ENCODE measurements at places on chromosomes 1 and 21.
A peak's percentile ranks its signal among the peaks of the same experiment; 100 is the strongest.

GRCh38 chr1:196063294-196063693 is 544.9 kb downstream of the KCNT2 start:
- DNase-seq = no peak

- no peak for DNase-seq
Measured at GRCh38 chr1:57165546-57165945, 199.7 kb upstream of the C8B start.

DNA sequence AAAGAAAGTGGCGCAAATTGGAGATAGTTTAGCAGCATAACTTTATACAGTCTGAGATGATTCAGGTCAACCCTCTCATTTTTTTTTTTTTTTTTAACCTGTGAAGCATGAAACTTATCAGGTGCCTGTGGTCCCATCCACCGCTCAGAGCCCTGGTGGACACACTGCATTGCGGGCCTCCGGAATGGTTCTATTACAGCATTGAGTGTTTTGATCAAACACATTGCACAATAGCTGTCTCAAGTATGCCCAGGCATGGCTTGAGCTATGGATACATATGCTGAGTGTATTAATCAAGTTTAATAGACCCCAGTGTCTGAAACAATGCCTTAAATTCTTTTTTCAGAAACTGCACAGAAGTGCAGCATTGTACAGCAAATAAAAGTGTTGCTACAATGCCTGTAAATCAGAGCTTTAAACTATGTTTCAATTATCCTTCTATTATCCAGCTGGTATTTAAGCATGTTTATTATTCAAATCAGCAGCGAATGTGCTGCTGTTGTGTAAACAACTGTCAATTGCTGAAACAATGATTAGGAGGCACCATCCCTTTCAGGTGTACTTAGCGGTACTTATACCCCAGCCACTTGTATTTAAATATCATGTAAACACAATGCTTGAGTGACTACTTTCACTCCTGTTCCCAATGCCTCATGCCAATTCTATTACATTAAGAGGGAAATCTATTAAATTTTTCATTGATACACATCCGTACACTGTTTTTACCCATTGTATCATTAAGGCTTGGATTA is 456.6 kb downstream of the RPS6KC1 start:
- DNase-seq = no peak

DNA sequence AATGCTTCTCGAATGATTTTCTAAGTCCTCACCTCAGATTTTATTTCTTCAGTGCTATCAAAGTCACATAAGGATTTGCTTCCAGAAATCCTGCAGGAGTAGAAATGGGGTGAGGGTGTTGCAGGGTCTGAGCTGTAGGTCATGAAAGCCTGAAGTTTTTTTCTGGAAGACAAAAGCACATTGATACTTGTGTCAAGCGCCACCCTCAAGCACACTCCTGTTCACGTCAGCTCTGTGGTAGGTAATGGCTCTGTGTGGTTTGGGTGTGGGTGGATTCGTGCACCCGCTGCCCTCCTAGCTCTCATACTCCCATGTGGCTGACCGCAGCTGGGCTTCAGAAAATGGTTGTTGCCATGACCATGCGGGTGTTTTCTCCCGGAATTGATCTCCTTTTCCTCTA is 39.9 kb downstream of the AKNAD1 start:
- no peak for DNase-seq

GRCh38 chr1:28437924-28438699 is 67.7 kb upstream of the RCC1 start:
- no peak for DNase-seq

- DNase-seq = no peak
Measured at GRCh38 chr1:5371270-5371669, 621.0 kb downstream of the NPHP4 start.

GRCh38 chr1:208129060-208129459 is 115.1 kb downstream of the PLXNA2 start:
- DNase-seq = no peak

- DNase-seq = no peak
Measured at GRCh38 chr1:181221078-181221477, 132.6 kb downstream of the IER5 start.

GRCh38 chr1:185694081-185694480 is 40.1 kb upstream of the HMCN1 start:
- peak; percentile 45 for DNase-seq

DNA sequence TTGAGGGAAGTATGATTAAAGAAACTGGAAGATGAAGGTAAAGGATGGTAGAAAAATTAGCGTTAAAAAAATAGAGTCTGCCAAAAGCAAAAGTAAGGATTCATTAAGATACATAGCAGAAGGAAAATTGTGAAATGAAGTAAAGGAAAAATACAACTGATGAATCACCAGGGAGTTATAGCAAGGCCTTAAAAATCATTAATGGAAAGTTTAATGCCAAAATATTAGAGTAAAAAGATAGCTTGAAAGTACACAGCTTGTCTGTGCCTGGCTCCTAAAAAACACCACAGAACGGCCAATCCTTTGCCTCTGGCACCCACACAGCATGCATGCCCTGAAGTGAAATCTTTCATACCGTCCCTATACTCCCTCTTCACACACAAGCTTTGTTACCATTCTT is 66.9 kb upstream of the APOBEC4 start:
- no peak for DNase-seq

DNA sequence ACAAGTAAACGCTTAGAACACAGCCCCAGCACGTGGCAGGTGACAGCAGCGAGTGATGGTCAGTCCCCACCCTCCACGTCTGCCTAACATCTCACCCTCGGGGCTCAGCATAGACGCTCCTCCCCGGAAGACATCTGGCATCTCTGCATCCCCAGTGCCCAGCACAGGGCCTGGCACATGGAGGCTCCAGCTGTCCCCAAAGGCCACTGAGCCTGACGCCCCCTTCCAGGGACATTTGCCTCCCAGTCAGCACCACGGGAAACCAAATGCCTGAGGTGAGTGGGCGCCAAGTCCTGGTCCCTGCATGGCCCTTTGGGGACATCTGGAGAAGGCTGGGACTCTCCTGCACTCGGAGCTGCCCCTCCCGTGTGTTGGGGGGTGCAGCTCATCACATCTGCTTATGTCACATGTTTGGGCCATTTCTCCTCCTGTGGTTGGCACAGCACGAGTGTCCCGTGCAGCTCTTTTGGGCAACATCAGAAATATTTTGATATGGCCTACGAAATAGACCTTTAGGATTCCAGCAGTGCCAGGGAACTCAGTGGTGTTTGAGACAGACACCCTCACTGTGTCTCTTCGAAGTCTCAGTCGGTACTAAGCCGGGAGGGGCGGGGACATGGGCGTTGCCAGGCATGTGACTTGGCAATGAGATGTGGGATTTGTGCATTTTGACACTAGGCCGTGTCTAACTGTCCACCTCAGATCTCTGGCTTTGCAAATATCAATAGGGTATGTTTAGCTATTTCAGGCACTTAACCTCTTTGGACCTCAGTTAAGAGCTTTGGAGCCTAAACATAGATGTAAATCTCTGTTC is 315.0 kb downstream of the PTPRU start:
- no peak for DNase-seq

DNA sequence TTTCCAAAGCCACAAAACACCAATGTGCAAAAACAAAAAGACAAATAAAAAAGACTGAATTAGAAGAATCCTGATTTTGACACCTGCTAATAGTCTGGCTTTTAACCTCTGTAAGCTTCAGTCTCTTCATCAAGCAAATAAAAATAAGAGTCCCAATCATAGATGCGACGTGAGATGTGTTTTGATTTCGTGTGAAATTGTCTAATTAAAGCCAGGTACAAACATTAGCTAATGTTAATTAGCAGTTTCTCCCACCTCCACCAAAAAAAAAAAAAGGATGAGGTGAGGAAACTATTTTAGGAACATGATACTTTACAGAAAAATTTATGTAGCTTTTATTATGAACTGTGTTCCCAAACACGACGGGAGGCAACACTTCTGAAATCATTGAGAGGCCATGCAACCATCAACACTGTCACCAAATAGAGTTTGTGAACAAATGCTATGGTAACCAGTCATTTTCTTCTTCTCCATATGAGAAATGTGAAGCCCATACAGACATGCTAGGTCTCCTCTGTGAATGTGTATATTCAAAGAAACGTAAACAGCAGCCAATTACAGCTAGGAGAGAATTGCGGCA is 6.7 kb upstream of the EVI5 start:
- no peak for DNase-seq

DNA sequence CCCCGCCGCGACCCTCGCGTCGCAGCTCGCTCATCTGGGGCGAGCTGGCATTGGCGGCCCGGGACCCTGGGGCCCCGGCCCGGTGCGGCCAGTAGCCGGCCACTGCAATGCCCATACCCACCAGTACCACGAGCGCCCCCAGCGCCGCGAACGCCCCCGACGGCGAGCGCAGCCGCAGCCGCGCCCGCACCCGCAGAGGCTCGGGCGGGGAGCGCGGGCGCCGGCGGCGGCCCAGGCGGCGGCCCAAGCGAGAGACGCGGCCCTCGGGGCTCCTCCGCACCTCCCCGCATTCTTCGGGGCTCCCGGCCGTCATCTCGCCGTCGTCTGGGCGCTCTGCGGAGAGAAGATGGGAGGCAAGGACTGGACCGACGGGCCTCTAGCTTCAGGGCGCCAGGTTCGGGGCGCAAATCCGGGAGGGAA is 2.2 kb downstream of the TMEM200B start:
- DNase-seq = no peak

- DNase-seq = no peak
Measured at GRCh38 chr1:87346130-87346814, 17.6 kb downstream of the LMO4 start.

DNA sequence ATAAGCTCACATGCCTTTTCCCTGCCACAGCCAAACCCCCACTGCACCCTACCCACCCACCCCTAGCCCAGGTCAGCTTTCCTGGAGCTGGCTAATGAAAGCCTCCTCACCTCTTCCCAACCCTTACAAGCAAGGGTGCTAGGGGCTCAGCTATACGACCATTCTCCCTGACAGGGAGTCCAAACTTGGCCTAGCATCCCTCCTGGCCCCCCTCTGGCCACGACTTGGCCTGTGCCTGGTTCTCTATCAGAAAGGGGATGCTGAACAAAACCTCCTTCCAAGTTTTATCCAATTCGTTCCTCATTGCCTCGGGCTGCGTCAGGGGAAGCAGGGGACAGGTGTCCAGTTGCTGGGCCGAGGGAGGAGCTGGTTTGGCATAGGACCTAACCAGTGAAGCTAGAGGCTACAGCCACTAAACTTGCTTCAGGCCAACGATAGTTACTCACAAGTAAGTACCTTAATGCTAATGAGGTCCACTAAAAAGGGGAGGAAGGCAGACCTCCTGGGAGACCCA is 8.6 kb downstream of the TMEM81 start:
- no peak for DNase-seq

- DNase-seq = no peak
Measured at GRCh38 chr1:235052067-235053008, 76.3 kb downstream of the TOMM20 start.

- DNase-seq = no peak
Measured at GRCh38 chr1:228438266-228438665, 21.6 kb upstream of the TRIM17 start.

- DNase-seq = no peak
Measured at GRCh38 chr1:20172033-20172590, 13.8 kb upstream of the UBXN10 start.

GRCh38 chr21:33760641-33761440 is 118.5 kb downstream of the ITSN1 start:
- no peak for DNase-seq

DNA sequence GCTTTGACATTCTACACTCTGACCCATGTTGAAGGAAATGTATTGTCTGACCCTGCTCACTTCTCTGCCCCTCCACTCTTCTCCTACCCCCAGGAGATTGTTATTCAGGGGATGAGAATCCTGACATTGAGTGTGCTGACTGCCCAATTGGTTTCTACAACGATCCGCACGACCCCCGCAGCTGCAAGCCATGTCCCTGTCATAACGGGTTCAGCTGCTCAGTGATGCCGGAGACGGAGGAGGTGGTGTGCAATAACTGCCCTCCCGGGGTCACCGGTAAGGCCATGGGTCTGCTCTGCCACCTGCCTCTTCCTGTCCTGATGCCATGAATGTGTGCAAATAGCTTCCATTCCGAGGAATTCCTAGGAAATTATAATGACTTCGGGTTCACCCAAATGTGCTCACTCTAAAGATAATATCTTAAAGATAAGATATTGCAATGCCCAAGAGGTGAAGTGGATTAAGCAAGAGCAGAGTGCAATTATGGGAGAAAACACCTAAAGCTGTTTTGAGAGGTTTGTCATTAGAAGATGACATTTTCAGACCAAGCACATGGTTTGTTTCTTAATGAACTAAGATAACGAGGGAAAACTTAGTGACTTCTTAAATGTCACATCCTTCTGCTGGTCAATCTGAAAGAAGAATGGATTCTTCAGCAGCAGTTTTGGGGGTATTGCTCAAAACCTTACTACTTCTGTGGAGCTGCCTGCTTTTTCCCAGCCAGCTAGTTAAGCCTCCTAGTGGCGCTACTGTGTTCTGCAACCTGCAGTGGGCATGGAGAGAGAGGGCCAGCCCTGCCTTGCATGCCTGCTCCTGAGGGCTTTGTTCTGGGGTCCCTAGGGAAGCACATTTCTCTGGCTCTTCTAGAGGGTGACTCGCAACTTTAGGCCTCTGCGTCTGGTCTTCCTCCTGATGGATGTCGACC is 41.6 kb downstream of the LAMC2 start:
- peak; percentile 30 for DNase-seq

DNA sequence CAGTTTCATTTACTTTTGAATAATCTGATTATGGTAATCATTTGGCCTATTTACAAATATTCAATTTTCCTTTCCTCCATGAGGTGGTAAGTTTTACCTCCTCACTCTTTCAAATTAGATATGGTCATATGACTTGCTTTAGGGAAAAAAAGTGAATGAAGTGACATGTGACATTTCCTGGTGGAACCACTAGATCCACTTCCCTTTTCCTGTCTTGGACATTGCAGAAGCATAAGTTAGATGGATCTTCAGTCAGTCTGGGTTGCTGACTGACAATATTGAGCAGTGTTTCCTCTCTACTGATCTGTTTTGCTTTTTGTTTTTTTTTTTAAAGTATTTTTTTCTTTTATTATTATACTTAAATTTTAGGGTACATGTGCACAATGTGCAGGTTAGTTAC is 481.1 kb upstream of the PTBP2 start:
- no peak for DNase-seq

DNA sequence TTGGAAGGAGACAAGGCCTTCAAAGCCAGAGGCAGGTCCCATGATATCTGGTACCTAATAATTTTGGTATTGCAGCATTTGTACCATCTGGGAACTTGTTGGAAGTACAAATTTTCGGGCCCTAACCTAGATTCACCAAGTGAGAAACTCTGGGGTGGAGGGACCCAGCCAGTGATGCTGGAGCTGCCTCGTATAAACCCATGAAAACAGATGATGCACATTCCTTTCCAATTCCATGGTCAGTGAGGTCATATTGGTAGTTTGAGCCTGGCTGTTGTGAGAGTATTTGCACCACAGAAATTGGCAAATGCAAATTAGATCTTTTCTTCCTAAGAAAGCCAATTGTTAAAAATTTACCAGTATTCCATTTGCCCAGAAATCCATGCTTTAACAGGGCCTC is 269.6 kb upstream of the PLXNA2 start:
- DNase-seq = no peak

DNA sequence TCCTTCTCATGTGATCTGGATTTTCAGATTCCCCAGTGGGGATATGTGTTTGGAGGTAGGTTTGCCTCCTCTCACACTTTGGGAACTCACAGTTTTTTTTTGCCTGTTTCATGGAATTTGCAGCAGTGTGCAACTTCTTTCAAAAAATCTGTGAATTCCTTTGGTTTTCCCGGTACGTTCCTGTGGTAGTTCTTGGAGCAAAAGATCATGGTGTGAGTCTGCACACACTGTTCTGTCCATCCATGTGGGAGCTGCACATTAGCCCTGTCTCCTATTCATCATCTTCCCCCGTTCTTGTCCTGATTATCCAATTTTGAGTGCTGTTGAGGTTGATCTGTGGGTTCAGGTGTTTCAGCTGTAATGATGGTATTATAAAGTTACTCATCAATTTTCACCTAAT is 30.3 kb upstream of the TACSTD2 start:
- no peak for DNase-seq

GRCh38 chr1:209404577-209404976 is 178.9 kb upstream of the CAMK1G start:
- no peak for DNase-seq
